ENCODE measurements at places on chromosomes 6 and 20.

DNA sequence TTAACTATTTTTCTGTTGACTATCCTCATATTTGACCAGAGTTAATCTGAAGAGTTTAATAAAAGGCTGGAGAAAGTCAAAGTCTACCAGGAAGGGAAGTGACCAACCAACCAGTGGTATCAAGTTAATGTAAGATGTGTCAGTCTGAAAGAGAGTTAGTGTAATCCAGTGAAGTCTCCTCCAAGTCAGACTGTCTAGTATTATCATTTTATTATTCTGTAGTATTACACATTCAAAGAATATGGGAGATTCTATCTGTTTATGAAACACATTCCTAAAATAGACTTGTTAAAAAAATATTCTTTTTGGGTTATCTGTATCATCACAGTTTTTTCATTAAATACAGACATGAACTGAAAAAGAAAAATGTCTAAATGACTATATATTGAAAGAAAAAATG lies 194.4 kb downstream of the BTBD9 start:
- DNase-seq, result no peak

DNA sequence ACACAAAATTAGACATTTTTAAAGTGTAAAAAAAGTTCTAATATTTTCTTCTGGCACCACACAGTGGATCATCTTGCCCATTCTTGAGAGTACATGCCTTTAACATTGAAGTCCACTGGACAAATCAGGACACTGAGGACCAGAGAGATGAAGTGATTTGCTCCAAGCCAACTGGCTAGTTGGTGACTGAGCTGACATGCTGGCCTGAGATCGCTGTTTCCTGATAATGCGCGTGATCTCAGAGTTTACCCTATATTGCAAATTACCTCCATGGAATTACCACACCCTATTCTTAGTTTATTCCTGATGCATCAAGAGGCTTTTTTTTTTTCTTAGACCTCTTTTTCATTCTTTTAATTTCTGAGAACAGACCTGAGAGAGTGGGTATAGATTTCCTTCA lies 432.8 kb downstream of the CD83 start:
- no peak for DNase-seq

GRCh38 chr20:9723501-9724202 lies 115.2 kb downstream of the PAK5 start:
- no peak for DNase-seq

DNA sequence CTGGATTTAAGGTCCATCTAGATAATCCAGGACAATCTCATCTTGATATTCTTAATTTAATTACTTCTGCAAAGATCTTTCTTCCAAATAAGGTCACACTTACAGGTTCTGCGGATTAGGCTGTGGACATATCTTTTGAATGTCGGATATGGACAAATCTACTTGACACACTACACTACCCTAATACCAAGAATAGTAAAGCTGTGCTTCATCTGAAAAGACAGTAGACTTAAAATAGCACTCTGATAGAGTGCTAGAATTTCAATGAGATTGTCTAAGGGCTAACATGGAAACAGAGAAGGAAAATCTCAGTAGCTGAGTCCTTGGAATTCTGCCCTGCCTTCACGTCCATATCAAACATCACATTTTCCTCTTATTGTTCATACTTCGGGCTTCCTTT lies 1238.0 kb downstream of the EPHA7 start:
- no peak for DNase-seq

DNA sequence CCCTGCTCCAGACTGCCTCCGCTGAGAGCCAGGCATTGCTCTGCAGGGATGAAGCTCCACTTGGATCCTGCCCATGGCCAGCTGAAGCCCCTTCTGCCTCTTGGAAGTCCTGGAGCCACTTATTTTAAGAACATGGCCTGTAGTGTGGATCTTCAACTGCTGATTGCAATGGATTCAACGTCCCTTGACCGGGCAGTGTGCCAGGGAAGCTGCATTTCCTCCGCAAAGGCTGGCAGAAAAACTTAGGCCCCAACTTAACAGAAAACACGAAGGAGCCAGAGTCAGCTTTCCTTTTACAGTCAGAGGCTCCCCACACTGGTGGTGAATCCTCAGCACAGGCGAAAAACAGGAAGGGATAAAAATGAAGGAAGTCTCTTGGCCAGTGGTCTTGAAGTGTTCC lies 26.3 kb upstream of the FOXQ1 start:
- DNase-seq, result no peak

GRCh38 chr20:63667858-63668257 lies 9.7 kb downstream of the RTEL1 start:
- no peak for DNase-seq

DNA sequence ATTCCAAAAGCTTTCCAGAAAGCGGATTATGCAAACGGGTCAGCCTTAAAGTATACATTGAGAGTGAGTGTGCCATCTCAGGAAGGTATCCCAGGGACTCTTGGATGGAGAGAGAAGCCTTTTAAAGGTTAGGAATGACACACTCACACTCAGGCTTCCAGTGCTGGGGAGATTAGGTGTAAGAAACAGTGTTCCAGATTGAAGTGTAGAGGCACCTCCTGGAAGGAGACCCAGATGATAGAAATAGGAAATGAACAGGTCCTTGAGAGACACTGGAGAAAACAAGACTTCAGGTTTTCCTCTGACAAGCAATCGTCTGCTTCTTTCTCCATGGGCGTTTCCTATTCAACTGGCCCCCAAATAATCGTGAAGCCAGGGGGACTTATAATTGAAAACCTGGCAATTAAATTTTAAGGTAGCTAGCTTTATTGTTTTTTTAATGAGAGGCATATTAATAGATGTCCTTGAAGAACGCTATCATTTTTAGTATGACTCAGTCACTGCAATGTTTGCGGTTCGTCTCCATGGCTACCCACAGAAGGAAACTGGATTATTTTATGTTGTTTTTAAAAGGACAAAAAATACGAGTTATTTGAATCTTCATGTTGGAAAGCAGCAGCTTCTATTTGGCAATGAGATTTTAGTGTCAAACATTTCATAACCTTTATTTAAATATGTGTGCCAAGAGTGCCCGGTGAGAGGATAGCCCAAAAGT lies 85.3 kb downstream of the TRMT6 start:
- no peak for DNase-seq

DNA sequence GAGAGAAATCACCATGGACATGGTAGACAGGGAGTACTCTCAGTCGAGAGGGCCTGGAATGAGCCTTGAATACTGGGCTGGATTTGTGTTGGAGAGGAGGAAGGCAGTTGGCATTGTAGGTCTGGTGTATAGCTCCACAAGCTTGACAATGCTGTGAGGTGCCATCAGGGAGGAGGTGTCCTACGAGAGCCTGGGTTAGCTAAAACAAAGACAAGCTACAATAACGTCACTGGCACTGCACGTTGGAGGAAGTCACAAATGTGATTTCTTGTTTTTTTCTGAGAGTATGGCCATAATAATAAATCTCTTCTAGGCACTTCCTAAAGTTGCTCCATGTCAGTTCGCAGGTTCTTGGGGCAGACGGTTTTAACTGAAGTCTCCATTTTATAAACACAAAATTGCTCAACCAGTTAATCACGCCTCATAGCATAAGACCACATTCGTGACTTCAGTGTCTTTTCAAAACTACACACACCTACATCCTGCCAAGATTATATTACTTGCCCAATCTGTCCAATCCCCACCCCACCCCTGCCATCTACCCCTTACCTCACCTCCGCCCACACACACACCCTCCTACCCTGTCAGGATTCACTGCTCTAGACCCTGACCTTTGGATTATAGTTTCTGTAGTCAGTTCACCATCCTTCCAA lies 4.4 kb upstream of the HLA-DMB start:
- DNase-seq, result no peak

DNA sequence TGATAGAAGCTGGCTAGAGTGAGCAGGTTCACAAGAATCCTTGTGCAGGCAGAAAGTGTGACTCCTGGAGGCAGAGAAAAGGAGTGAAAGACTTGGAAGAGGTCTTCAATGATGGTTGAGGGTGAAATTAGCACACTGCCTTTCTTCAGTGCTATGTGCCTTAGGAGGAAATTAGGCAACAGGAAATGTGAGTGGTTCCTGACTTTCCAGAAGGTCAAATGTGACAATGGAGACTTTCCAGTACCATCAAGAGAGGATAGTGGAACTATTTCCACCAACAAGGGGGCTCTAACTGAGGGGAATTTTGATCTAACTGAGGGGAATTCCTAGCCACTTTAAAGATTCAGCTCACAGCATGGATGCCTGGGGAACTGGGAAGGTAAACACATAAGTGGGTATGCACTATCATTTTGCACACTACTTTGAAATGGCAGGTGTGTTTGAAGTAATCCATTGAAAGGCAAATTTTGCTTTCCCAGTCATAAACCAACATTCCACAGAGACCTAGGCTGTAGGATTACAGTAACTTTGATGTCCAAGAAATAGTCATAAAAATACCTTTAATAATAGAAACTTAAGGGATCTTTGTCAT lies 90.0 kb downstream of the PERP start:
- no peak for DNase-seq

GRCh38 chr6:116444092-116444491 lies 17.1 kb upstream of the CALHM6 start:
- no peak for DNase-seq

GRCh38 chr6:47371139-47371869 lies 61.6 kb upstream of the TNFRSF21 start:
- no peak for DNase-seq

DNA sequence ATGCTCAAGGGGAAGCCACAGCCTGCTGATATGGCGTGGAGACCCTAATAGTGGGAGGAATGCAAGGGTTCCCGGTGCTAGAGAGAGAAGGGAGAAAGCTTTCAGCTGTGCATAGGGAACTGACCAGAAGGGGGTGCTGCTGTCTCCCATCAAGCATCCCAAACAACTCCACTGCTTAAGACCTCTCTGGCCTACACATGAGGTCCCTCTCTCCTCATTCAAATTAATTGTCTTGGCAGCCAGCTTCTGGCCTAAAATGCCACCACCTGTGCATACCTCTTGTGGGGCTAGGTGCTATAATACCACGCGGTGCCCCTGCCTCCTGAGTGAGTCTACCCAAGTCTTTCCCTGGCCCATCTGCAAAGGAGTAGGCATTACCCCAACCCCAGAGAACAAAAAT lies 14.5 kb downstream of the ADISSP start:
- peak; percentile 97 for DNase-seq

- no peak for DNase-seq
Observed at GRCh38 chr6:18395856-18396197, 8.7 kb downstream of the RNF144B start.

- no peak for DNase-seq
Observed at GRCh38 chr20:31680286-31681127, 42.2 kb downstream of the BCL2L1 start.

DNA sequence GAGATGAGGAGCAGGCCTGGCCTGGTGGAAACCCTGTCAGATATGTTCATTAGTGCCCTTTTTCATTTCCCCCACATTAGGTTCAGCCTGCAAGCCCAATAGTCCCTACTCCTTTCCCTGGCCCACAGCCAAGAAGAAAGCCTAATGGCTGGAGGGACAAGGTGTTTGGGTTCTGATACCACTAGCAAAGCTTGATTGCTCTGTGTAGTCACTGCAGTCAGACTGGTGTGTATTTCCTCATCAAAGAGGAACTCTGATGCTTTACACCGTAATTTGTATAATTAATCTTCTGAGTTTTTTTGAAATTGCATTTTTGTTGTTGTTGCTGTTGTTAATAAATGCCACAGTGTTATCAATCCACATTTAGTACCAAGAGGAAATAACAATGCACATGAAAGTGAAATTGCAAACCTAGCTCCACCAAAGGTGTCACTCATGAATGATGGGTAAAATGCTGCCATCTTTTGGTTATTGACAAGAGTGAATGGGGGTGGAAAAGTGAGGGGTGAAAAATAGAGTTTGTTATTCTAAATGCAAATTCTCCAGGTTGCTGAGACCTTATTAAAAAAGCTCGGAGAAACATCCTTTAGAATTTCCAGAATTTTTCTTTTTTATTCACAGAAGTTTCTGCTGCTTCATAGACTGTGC lies 320.2 kb upstream of the POU3F2 start:
- no peak for DNase-seq

DNA sequence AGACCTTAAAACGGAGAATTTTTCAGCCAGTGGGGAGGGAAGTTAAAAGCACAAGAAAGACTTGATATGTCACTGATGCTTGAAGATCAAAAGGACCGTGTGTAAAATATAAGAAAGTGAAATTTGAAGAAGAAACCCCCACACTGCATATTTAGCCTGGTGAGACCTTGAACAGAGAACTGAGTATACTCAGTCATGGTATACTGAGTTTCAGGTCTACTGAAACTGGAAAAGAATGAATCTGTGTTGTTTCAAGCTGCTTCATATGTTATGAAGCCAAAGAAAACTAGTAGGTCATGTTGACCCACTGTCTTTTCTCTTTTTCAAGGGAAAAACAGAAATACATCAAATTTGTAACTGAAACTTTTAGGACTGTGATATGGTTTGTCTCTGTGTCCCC lies 443.8 kb upstream of the GJE1 start:
- DNase-seq, result no peak

DNA sequence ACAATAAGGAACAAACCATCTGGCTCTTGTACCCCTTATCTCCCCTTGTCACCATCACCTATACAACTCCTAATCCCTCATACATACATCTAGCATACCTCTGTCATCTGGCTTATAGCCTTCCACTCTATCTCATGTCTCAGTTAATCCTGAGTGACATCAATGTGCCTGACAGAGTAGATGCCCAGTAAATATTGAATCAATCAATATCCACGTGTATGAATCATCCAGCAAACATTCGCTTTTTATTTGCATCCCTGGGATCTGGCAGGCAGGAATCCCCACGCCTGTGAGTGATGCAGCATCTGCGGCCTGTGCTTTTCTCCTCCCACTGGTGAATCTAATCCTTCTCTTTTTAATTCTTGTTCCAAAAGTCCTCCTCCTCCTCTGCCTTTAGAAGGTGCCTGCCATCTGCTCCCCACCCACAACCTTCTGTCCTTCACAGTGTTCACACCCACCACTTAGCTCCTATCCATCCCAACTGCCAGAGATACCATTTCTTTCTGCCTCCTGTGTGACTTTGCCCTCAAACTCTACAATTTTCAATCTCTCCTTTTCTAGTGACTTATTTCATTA lies 37.6 kb downstream of the ZNF391 start:
- no peak for DNase-seq

DNA sequence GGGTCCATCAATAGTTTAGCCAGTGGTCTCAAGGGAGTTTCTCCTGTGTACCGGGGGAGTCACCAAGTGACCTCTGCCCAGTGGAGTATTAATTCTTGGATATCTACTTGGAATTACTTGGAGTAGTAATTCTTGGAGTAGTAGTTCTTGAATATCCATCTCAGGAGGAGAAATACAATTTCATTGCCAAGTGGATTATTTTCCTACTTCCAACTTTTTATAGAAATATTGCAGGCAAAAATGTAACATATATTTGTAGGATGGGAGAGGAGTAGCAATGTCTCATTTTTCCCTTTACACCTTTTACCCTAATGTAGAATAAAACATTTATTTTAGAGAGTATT lies 91.6 kb upstream of the FAM184A start:
- no peak for DNase-seq

GRCh38 chr6:10723567-10723881 lies 654 bp downstream of the TMEM14C start:
- no peak for DNase-seq
